ENCODE measurements at places on chromosomes 5 and 9.

DNA sequence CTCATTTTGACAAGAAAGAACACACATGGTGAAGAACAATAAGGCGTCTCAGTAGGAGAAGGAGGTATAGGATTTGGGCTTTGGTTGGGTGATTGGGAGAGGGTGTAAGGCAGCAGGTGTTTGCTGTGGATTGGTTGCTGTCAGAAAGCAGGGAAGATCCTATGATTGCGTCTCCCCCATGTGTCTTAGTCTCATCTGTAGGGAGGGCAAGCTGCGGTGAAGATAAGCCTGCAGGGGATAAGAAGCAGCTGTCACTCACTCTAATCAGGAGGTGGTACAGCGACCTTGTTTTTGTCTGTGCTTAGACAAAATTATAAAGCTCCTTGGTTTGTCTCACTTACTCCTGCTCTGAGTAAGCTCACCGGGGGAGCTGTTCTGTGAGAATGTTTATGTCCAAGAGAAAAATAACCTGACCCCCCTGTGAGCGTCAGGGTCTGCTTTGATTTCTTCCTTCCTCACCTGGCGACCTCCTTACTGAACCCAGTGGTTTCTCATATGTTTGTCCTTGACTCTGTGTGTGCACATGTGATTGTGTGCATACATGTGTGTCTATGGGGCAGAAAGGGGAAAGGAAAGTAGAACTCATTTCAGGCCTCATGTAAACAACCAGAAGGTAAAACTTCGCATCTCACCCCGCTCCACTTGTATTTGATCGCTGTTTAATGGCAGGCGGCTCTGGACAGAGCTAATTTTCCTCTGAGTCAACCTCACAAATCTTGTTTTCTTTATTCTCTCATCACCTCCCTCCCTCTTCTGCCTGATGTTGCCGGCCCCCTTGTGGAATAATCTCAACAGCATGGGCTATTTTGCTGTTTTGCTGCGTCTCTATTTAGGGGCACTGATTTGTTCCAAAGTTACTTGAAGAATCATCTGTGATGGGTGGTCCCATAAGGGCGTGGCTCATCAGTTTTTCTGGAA lies 105.6 kb downstream of the TENT4A start:
- DNase-seq, result no peak

- DNase-seq, result no peak
Measured at GRCh38 chr5:38347040-38347763, 88.8 kb downstream of the EGFLAM start.

DNA sequence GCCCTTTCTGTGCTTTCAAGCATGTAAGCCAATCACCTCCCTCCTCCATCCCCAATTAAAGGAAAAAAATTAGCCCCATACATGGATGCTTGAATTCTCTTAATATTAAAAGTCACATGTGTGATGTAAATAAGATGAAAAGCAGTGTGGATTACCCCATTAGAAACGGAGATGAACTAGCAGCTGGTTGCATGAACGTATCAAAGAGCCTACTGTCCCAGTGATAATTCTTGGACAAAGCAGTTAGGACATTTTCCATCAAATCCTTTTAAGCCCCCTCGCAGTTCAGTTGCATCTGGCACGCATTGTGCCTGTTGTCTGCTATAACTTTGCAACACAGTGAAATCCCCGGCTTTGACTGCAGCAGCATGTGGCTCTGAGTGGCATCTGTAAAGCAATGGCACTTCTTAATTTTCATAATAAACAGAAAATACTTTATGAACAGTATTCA lies 285.6 kb downstream of the FBXL7 start:
- no peak for DNase-seq

- no peak for DNase-seq
Measured at GRCh38 chr5:175894793-175895192, 23.4 kb downstream of the CPLX2 start.

DNA sequence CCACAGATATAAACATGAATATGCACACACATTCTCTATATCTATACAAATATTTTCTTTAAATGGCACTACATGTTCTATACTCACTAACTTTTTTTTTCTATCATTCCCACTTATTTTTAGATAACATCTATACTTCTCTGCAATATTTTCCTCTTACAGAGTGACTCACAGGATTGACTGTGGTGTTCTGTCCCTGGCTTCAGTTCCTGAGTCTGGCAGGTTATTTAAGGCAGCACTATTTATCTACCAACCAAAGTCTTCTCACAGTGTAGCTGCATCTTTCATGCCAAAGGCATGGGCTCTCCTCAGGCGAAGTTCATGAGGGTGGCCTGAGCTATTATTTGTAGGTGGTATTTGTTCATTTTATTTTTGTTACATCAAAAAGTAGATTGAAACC lies 409.0 kb downstream of the PRR16 start:
- DNase-seq, result no peak

DNA sequence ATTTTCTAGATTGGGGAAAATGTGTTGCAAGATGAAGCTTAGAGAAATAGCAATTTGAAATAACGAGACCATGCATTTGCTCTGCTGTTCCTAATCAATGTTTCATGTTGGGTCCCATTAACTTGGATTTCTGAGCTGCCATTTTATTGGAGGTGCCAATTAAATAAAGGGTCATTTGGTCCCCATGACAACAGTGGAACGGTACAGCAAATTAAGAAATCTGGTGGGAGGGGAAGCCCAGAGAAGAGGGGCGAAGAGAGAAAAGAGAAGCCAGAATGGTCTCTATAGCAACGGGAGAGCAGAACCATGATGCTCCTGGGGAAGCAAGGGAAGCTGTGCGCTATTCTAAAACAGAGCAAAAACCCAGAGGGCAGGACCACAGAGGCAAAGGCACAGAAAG lies 120.2 kb downstream of the ENTREP1 start:
- no peak for DNase-seq

- no peak for DNase-seq
Measured at GRCh38 chr5:145925803-145926202, 10.6 kb upstream of the SH3RF2 start.

DNA sequence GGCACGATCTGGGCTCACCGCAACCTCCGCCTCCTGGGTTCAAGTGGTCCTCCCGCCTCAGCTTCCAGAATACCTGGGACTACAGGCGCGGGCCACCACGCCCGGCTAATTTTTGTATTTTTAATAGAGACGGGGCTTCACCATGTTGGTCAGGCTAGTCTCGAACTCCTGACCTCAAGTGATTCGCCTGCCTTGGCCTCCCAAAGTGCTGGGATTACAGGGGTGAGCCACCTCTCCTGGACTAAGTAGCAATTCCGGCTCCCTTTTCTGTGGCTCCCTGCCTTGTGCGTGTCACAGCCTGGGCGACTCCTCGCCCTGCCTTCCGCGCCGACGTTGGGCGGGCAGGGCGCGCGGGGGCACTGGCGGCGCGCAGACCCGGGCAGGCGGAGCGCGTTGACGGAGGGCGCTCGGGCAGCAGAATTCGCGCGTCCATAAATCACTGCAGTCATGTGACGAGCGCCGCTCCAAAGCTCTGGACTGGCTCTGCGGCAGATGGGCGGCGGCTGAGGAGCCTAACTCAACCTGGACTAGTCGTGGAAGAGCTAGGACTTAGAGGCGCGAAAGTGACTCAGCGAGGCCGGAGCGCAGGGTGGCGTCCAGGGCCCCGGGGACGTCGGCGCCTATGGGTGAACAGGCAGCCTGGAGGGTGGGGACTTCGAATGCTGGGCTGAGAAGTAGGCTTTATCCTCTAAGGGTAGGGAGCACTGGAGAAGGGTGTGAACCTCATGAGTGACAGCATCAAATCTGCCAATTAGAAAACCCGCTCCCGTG lies 1.4 kb upstream of the CIZ1 start:
- DNase-seq, result peak; percentile 89

DNA sequence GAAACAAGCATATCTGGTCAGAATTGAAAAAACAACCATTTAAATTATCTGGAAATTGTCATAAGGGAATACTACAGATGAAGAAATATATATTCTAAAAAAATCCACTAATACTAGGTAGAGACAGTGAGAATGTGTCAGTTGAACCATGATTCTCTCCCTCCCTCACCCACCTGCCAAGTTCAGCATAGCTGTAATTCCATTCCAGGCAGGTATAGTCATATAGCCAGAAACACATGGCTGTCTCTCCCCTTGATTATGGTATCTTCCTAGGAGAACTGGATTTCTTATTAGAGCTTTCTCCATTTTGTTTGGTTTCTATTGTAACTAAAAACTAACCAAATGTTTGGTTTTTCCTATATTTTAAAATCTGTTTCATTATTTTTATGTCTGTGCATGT lies 509.2 kb downstream of the CDH10 start:
- DNase-seq, result no peak

- DNase-seq, result no peak
Measured at GRCh38 chr5:142692321-142692894, 6.5 kb upstream of the FGF1 start.

DNA sequence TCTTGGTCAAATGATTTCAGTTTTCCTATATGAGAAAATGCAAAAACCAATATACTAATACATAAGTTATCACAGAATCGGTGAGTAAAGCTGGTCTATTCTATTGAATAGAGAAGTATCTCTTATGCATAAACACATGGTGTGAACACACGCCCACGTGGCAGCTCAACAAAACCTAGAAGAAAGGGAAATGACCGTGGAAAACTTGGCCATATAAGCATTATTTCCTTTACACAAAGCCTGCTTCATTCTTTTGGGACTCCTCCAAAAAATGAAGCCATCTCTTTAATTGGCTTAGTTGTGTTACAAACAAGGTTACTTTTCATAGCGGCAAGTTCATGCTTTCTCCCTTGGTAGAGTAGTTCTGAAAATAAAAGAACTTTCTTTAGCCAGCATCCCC lies 183.2 kb downstream of the TMEM161B start:
- DNase-seq, result no peak

DNA sequence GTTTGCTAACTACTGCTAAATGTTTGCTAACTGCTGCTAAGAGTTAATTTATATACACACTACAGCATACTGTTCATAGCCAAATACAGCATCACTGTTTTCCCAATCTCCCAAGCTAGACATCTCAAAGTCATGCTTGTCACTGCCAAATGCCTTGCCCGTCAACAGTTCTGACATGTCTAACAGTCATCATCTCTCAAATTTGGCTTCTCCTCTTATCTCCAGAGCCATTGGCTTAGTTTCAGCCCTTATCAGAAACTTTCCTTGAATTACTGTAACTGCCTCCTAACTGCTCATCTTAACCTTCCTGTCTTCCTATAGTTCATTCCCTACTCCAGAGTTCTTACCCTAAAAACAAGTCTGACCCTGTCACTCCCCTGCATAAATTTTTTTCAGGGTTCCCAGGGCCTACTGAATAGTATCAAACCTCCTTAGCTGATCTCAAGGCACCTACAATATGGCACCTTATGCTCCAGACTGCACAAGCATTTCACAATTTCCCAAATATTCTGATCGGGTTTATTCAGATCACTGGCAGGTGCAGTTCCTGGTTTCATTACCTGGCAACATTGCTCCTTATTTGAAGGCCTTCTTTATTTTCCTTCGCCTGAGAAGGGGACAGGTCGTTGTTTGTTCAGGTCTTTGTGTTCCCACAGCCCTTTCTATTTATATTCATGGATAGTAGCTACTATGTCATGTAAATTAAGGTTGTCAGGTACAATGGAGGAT lies 55.9 kb upstream of the ANKRD55 start:
- no peak for DNase-seq
